CD4-positive, alpha-beta T cell treated with Interleukin-17A for 1 hour (primary cell): ENCODE measurements at places on chromosomes 2 and 18.

DNA sequence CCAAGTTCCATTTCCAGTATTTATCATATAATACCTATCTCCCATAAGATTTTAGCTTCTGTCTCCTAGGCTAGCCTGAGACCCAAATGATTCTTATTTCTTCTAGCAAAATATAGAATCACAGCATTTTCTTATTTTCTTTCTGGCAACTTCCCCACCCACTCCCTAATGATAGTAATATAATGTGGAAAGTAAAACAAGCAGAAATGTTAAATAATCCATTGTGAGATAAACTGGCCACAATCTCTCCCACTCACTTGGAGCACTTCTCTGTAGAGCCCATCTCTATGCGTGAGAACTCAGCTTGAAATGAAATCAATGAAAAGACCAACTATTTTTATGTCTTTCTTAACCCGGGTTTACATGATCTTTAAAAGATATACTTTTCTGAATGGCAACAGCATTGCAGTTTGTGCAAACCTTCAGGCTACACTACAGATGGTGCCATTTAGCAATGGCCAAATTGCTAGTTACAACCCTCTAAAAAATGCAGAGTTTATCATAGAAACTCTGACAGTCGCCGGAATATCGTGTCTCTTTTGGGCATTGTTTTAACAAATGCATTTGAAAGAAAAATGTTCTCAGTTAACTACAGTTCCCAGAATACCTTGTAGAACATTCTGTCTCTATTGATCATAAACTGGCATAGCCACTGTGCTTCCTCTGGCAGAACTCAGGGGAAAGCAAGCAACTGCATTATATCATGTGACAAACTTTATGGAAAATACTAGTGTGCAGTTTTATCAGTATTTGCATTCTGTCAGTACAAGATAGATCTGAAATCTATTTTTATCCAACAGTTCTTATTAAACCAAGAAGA, 1407.4 kb upstream of the ZEB2 start:
- no peak for DNase-seq

DNA sequence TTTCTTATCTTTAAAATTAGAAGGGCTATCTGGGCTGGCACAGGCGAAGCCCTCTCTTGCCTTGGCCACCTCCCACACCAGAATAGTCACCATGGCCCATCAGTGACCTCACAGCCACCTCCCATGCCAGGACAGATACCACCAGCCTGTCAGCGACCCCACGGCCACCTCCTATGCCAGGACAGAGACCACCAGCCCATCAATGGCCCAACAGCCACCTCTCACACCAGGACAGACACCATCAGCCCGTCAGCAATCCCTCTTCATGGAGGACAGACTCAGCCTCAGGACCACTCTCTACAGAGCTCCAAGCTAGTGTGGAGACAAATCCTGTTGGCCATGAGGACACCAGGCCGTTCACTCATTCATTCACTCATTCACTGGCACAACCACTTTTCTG, 74.6 kb downstream of the ASB1 start:
- DNase-seq, result no peak

GRCh38 chr2:214560618-214561190, 149.8 kb downstream of the VWC2L start:
- DNase-seq, result no peak

DNA sequence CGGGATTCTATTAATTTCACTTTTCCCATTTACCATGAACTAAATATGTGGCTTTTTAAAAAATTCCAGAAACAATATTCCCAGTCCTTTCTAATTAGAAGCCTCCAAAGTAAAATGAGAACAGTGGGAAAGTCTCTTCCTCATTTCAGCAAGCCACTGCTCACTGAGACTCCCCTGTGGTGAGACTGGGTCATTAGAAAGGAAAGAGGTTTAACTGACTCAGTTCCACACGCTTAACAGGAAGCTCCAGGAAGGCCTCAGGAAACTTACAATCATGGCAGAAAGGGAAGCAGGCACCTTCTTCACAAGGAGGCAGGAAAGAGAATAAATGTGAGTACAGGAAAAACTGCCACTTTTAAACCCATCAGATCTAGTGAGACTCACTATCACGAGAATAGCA, 258.9 kb upstream of the CHAC2 start:
- no peak for DNase-seq

DNA sequence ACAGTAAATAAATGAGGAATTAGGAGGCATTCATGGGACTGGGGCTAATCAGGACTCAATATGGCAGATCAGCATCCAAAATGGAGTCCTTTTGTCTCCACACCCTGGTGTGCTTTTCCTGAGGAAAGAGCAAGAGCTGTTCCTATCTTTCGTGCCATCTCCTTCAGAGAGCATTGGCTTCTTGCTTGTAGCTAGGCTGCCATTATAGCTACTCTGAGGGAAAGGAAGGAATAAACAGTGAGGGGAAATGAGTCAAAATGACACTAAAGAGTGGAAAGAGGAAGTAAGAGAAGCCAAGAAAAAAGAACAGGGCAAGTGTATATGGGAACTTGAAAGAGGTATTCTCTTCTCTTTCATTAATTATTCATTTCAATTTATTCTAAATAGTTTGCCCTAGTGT, 8.4 kb upstream of the NMI start:
- DNase-seq, result no peak

- DNase-seq, result no peak
These were observed 3.2 kb upstream of the NEU2 start for GRCh38 chr2:233029321-233029720.

GRCh38 chr2:43387092-43388062, 161.0 kb upstream of the ZFP36L2 start:
- no peak for DNase-seq

- no peak for DNase-seq
These were observed 193.2 kb upstream of the MEX3C start for GRCh38 chr18:51390702-51391101.

GRCh38 chr2:241850544-241851324, 8.0 kb downstream of the PDCD1 start:
- no peak for DNase-seq

- DNase-seq, result no peak
These were observed 83.1 kb downstream of the TPO start for GRCh38 chr2:1496359-1496821.

DNA sequence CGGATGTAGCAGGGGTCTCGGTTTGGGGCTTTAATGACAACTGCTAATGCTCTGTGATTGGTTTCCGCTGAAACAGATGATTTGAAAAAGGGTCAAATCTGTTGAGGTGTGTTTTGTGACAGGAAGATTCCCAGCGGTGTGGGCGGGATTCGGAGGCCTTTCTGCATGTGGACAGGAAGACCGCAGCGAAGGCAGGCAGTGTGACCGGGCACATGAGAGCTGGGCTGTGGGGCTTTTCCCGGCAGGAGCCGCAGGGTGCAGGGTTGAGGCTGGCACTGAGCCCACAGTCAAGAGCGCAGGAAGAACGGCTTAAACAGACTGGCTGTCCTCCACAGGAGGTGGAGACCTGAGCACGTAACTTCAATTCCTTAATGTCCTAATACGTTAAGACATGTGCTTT, 180.0 kb upstream of the TPO start:
- no peak for DNase-seq

DNA sequence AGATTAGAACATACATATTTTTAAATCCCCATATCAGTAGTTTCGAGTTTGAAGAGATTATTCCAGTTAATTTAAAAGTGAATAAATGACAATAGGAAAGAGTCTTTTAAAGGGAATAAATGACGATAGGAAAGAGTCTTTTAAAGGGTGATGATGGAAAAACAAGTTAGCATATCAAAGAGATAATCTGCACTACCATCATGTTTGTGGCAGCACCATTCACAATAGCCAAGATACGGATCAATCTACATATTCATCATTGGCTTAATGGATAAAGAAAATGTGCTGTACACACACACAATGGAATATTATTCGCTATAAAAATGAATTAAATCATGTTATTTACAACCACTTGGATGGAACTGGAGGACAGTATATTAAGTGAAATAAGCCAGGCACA, 15.0 kb downstream of the ATG16L1 start:
- DNase-seq, result no peak

- no peak for DNase-seq
These were observed 26.4 kb downstream of the ZNF516 start for GRCh38 chr18:76468345-76469304.

DNA sequence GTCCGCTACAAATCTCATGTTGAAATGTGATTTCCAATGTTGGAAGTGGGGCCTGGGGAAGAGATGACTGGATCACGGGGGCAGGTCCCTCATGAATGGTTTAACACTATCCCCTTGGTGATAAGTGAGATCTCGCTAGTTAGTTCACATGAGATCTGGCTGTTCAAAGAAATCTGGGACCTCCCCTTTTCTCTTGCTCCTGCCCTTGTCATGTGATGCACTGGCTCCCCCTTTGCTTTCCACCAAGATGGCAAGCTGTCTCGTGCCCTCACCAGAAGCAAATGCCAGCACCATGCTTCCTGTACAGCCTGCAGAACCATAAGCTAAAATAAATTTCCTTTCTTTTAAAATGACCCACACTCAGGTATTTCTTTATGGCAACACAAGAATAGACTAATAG, 57.3 kb upstream of the C2orf15 start:
- DNase-seq, result no peak

- no peak for DNase-seq
These were observed 119.6 kb upstream of the EPAS1 start for GRCh38 chr2:46177461-46178089.

GRCh38 chr2:60780721-60781120, 24.7 kb downstream of the PAPOLG start:
- no peak for DNase-seq

DNA sequence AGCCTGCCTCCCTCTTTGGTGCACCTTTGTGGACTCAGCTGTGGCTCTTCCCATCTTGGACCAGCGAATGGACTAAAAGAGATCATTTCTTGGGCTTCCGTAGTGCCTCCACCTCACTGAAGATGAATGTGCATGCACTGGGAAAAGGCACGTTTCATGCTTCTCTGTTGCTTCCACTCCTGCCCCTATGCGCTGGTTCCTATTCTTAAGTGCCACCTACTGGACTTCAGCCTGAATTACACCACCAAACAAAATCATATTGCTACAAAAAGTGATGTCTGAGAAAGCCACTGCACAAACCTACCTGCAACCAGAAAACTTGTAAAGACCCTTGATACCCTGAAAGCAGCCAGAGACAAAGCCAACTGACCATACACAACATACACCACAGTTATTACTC, 695.6 kb downstream of the TSN start:
- DNase-seq, result no peak

GRCh38 chr2:105141099-105141614, 100.4 kb upstream of the GPR45 start:
- DNase-seq, result no peak

DNA sequence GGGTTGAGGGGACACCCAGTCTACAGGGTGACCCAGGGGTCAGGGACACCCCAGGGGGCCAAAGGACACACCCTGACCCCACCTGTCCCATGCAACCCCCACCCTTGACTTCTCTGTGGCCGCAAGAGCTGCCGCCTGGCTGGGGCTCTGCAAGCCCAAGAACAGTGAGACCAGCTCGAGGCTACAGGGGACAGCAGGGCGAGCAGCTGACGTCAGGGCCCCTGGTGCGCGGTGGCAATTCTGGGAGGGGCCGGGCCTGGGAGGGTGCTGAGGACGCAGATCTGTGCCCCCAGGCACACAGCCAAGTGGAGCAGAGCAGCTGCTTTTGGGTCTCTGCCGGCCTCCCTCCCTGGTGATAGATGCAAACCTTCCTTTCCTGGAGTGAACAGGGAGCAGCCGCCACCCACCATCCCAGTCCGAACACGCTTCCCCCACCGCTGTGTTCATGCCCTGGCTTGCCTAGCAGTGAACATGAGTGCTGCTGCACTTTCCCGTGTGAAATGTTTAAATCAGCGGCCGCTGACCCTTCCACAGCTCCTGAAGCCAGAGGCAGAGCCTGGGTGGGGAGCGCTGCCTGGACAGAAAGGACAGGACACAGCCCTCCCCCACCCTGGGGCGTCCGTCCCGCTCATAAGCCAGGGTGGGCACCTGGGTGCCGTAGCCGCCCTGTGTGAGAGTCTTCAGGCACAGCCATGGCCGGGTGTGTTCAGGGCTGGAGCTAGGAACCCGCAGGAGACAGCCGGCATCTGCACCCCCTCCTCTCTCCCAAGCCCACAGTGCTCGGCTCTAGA, 46.9 kb downstream of the SLC66A2 start:
- no peak for DNase-seq

GRCh38 chr2:230619491-230619890, 93.2 kb upstream of the CAB39 start:
- no peak for DNase-seq

DNA sequence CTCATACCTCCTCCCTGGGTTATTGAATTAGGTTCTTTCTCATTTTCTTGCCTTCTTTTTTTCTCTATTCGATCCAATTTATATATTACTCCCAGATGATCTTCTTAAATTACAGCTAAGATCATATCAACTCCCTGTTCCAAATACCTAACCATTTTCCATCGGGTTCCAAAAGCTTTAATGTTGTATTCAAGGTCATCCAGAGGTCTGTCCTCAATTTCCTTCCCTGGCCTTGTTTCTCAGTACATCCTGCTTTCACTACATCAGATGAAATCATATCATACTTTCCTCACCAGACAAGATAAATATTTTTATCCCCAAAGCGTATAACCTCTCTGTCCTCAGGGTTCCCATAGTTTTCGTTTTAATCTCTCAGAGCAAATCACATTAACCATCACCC, 36.3 kb upstream of the GREB1L start:
- DNase-seq, result no peak

DNA sequence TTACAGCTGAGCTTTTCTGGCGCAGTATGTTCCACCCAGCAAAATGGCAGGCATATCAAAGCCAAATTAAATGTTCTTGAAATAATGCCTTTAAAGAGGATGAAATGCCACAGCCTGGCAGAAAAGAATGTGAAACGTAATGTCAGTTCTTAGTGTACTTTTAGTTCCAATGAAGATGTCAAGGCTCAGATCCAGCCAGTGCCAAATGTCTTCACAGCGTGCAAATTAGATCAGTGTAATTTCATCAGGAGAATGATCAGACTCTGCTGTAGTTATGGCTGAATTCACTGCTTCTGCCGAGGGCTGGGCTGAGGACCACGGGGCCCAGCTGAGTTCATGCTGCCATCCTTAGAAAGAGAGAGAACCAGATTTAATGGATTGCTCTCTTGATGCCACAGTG, 78.7 kb upstream of the ITGA4 start:
- no peak for DNase-seq

DNA sequence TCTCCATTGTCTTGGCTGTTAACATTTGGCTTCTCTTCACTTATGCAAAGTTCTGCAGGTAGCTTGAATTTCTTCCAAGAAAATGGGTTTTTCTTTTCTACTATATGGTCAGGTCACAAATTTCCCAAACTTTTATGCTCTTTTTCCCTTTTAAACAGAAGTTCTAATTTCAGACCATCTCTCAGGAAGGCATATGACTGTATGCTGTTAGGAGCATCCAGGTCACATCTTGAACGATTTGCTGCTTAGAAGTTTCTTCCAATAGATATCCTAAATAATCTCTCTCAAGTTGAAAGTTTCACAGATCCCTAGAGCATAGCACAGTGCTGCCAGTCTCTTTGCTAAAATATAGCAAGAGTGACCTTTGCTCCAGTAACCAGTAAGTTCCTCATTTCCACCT, 932.5 kb downstream of the DPP10 start:
- no peak for DNase-seq

GRCh38 chr2:140711867-140712266, 1418.9 kb downstream of the LRP1B start:
- DNase-seq, result no peak
